ENCODE measurements at places on chromosomes 2 and 18.

- DNase-seq: no peak
Measured at GRCh38 chr2:2828774-2829368, 497.8 kb upstream of the MYT1L start.

- DNase-seq: no peak
Measured at GRCh38 chr18:58218117-58218516, 174.1 kb downstream of the NEDD4L start.

DNA sequence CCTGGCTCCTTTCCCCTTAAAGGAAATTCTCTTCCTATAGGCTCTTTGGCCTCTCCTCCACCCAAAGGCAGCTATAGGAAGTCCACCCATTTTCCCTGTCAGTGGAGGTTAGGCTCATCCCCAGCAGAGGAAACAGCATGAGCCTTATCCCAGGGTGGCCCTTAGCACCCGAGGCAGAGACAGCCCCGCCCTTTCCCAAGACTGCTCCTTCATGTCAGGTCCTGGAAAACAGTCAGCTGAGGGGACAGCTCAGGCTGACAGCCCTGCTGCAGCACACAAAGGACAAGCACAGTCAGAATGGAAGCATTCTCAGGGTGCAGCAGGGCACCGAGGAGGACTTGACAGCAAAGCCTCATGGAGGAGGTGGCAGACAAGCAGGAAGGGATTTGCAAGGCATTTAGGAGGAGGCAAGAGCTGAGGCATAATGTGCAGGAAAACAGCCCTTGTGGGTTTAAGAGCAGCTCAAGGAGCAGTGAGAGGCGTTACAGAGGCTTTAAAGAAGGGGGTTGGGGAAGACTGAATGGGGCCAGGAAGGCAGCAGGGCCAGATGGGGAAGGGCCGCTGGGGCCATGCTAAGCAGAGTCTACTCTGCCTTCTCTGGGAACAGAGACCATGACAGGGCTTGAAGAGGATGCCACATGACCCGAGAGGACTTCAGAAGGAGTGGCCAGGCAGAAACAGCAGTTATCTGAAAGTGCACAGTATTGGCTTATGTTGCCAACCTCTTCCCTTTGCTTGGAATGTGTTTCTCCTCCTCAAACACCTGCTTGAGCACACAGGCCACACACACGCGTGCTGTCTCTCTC lies 216.6 kb downstream of the SH3BP4 start:
- no peak for DNase-seq

DNA sequence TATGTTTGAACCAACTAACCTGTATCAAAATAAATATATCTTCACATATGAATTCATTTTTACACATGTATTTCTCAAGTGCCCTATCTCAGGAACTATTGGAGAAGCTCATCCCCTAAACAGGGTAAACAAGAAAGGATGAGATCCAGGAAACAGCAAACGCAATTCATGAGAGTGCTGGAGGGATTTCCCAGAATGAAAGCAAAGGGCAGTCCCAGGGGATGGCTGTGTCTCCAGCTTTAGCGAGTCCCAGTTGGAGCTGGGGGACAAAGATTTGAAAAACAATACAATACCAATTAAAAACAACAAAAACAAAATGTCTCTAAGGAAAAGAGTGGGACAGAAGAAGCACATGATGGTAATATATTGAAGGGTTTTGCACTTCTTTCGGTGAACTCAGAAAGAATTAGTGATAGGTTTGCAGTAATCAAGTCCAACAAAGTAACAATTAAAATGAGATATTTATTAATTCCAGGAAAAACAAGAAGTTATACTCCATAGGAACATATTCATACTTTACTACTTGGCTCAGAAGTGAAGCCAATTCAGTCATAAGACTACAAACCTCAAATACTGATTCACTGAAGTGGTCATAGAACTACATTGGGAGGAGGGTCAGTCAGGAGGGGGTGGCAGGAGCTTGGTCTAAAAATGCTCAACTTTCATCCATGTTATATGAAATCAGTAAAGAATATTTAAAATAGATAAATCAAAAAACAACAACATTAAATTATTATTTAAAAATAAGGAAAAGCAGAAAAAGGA lies 73.1 kb upstream of the PDE1A start:
- no peak for DNase-seq

DNA sequence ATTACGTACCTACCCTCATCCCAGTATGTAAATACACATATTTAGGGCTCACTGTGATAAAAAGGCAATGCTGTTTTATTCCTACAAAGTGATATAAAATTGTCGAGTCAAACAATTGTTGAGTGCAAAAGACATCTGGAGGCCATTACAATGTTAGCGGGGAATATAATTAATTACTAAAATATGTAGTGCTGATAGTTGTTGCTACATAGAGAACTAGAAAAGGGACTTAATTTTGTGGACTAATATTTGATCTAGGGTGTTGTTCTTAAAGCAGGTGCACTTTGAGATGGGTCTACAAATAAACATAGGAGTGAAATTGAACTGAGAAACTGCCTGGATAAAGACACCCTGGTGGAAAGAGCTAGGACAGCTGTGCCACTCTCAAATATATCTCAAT lies 300.1 kb downstream of the NOL4 start:
- no peak for DNase-seq

DNA sequence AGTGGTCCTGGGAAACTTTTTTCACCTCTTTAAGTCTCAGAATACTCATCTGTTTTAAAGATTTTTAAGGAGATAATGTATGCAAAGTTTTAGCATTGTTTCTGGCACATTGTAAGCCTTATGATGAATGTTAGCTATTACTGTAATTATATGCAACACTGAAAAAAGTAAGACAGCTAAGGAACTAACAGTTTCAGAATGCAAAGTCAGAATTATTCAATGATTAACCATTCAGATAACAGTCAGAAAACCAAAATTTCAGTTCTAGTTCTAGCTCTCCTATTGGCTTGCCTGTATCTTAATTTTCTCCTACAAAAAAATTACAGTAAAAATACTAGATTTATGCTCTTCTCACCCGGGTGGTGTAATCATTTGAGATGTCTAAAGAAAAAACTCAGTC lies 101.1 kb downstream of the SLC4A10 start:
- no peak for DNase-seq

- DNase-seq: no peak
Measured at GRCh38 chr2:69191634-69192033, 178.7 kb downstream of the ANTXR1 start.

DNA sequence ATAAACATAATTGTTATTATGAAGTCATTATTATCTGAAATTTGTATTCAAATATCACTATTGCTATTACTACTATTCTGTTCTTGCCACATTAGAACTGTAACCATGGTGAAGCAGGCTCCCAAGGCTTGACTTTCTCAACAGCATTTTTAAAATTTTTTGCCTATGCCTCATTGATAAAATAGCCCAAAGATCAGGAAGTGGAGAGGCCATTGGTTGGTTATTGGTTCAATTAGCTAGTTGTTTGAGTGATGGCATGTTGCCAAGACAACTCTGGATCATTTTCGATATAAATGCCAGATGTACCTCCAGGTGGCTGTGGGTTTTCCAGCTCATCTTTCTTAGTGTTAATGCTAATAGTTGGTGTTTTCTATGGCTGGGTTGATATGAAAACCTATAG lies 513.5 kb downstream of the TRIB2 start:
- no peak for DNase-seq

Data from thoracic aorta (tissue), 2 donors.